ENCODE measurements at places on chromosomes 6 and 20.

DNA sequence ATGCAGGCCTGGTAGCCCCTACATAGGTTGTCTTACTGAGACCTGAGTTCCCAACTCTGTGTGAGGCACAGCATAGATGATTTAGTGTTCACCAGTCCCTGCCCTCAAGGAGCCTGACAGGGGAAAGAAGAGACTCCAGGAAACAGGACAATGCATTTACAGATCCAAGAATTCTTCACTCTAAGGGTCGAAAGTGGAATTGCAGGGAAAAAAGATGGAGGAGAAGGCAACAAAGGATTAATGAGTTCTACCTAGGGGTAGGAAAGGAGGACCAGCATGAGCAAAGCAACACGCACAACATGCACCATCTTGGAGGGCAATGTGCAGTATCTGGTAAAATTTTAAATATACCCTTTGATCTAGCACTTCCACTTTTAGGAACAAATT, 5.9 kb downstream of the SPAG4 start:
- no peak for DNase-seq

- no peak for DNase-seq
These were observed 96.5 kb downstream of the PLEKHG1 start for GRCh38 chr6:150696190-150696589.

DNA sequence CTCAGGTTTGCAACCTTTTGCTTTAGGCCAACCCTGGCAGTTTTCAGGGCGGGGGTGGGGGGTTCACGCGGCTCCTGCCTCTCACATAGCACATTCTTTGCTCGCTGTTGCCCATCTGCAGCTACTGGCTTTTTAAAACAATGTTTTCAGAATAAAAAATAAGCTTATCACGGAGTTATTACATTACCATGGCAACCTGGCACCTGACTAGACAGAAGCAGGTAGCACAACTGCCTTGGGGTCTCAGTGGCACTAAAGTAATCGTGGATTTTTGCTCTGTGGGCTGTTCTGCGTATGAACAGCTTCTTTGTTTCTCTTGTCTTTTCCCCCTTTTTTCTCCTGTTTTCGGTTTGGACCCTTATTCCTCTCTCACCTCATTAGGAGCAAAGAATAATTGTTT, 9.1 kb upstream of the MANBAL start:
- no peak for DNase-seq

- DNase-seq, result no peak
These were observed 1.1 kb downstream of the CLPSL2 start for GRCh38 chr6:35777356-35778102.

GRCh38 chr6:155406801-155407200, 48.8 kb downstream of the NOX3 start:
- DNase-seq, result no peak

GRCh38 chr20:58667975-58668374, 16.9 kb downstream of the STX16 start:
- no peak for DNase-seq

GRCh38 chr6:82779041-82779440, 286.6 kb downstream of the UBE3D start:
- no peak for DNase-seq

GRCh38 chr6:32096394-32097258, 12.5 kb downstream of the TNXB start:
- DNase-seq, result no peak

GRCh38 chr20:41497186-41497895, 120.8 kb downstream of the CHD6 start:
- DNase-seq, result no peak

DNA sequence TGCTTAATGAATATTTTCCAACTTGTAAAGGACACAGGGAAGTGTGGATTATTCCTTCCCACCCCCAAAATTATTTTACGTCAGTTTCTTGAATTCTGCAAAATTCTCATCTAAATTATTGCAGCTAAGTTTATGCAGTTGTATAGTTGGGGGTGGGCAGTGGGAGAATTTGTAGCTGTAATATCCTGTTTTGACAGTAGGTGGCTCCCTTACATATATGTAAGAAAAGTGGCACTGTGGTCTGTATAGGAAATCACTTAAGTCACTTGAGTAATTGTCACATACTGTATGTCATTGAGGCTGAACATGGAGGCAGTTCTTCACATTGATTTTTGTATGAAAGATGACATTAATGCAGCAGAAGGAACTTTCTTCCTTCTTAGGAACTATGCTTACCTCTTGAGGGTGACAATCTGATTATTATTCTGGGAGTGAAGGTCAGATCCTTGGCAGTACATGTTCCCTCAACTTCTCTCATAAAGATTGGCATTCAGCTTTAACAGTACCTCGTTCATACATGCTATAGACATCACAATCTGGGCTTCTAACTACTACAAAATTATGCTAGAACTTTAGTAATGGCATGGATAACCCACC, 14.6 kb upstream of the CFAP206 start:
- DNase-seq, result peak; percentile 16
